ENCODE measurements at places on chromosomes 13 and 19.

DNA sequence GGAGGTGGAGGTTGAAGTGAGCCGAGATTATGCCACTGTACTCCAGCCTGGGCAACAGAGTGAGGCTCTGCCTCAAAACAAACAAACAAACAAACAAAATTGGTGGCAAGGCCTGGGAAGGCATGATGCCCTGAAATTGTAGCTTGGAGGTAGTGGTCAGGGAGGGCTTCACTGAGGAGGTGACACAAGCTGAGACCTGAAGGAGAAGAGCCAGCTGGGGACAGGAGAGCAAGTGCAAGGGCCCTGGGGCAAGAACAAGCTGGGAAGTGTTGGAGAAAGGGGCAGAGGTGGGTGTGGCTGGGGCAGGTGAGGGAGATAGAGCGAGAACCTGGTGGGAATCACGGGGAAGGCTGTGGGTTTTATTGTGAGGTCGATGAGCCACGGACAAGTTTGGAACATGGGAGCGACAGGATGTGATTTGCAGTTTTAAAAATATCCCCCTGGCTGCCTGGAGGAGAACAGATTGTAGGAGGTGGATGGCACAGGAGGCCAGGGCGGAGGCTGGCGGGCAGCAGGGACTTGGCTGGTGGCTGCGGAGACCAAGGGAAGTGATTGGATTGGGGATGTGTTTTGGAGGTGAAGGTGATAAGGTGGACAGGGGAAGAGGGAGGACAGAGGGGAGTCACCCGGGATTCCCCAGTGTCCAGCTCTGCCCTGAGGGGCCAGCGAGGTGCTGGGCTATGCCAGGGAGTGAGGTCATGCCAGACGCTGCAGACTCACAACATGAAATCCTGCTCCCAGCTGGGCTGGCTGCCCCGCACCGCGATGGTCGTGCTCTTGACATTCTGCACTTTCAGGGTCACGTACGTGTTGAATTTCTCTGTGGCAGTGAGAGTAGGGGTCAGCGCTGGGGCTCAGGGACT, 14.0 kb downstream of the UNC13A start:
- DNase-seq, result no peak

- no peak for DNase-seq
Measured at GRCh38 chr19:41401483-41401882, 3.9 kb downstream of the BCKDHA start.

- DNase-seq, result peak; percentile 40
Measured at GRCh38 chr13:80361883-80362327, 21.0 kb upstream of the SPRY2 start.

DNA sequence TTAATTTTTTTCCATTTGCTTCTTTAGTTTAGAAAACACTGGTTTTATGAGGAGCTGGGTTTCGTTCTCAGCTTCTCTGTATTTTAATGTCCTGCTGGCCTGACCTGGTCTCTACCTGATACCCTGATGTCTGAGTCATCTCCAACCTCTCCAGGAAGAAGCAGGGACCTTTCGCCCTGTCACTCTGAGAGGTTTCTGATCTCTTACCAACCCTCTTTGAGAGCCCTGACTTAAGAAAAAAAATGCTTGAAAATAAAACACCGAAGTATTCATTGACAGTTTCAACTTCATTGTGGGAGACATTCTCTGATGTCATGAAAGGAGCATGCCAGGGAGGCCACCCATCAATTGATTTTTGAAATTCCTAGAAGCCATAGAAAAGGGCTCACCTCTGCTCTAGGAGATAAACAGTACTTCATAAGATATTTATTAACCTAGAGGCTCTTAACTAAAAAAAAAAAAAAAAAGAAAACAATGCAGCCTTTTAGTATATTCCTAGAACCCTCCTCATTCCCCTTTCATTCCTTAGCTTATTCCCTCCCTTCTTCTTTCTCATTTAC, 234.8 kb downstream of the ENOX1 start:
- peak; percentile 42 for DNase-seq

- no peak for DNase-seq
Measured at GRCh38 chr19:51751655-51752054, at the start of gene FPR1. Gene FPR1, minus strand, starts transcription at chr19:51751878. Its CDS starts 4,884 bp downstream, at chr19:51746994.

DNA sequence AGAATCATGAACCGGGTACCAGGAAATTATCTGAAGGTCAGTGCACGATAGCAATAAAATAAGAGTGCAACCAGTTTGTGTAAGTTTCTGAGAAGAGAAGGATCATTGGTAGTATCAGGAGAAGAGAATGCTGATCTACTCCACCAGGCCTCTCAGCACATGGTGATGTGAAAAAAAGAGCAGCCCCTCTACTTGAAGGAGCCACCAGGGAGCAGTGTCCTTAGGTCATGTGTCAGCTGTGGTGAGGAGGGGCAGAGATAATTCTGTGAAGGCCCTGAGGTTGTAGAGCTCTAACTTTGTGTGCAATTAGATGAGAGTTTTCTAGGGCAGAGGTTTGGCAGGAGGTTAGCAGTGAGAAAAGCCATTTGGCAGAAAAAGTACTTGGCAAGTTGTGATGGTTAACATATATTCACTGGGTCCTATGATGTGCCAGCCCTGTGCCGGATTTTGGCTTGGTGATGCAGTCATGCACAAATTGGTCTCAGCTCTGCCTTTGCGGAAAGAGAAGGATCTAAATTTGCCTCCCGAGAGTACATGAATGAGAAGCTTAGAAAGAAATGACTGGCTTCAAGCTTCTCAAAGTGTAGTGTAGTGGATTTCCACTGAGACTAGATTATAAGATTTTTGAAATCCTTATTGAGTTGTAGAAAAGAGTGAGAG, 19.2 kb upstream of the ZC3H13 start:
- no peak for DNase-seq

DNA sequence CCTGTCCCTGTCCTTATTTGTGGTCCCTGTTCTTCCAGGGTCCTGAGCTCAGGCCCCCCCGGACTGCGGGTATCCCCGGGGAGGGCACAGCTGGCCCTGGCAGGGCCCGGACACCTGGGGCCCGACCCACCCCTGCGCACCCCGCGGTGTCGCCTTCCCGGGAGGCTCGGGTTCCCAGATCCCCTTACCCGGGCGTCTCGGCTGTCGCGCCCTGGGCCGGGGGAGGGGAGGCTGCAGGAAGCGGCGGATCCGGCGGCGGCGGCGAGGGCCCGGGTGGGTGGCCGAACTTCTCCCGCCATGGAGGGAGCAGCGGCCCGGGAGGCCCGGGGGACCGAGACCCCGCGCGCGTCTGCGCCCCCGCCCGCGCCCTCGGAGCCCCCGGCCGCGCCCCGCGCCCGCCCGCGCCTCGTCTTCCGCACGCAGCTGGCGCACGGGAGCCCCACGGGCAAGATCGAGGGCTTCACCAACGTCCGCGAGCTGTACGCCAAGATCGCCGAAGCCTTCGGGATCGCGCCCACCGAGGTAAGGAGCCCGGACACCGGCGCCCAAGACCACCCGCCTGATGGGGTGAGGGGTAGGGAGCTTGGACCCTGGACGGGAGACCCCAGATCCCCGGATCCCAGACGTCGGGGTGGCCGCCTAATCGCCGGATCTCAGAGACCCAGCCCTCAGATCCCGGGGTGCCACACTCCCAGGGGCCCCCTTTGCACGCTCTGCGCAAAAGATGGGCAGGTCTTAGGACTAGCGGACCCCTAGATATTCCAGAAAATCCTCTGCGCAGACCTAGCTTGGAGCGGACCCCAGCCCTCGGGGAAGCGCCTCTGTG, at the start of gene GIPC3:
Gene GIPC3, plus strand, starts transcription at position 178 of the 826 bp plus-strand sequence. Its CDS starts 120 bp downstream, at position 298.
- no peak for DNase-seq

- DNase-seq, result peak; percentile 79
Measured at GRCh38 chr19:10230173-10230860, 814 bp downstream of the S1PR2 start.

DNA sequence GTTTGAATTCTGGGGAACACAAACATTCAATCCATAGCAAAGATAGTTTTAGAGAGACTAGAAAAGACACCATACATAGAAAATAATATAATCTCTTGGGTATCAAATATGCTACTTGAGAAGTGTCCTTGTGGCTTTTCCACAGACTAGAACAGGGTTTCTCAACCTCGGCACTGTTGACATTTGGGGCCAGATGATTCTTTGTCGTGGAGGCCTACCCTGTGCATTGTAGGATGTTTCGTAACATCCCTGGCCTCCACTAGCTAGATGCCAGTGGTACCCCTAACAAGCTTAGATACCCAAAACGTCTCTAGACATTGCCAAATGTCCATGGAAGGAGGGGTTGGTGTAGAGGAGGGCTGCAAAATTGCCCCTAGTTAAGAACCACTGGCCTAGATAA, 2.2 kb upstream of the ESD start:
- no peak for DNase-seq

DNA sequence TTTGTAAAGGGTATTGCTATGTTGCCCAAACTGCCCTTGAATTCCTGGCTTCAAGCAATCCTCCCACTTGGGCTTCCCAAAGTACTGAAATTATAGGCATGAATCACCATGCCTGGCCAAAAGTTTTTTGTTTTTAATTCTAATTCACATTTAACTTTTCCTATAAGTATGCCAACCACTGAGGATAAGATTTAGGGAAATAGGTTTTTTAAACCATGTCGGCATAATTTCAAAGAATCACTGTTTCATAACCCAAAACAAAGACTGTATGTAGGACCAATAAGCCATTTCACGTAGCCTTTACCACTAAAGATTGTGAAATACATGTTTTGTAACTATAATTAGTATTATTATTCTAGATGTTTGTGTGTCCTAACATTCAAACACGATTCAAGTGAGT, 8.2 kb downstream of the ZDHHC20 start:
- DNase-seq, result no peak

- DNase-seq, result no peak
Measured at GRCh38 chr13:28177877-28178276, 39.5 kb downstream of the PAN3 start.

DNA sequence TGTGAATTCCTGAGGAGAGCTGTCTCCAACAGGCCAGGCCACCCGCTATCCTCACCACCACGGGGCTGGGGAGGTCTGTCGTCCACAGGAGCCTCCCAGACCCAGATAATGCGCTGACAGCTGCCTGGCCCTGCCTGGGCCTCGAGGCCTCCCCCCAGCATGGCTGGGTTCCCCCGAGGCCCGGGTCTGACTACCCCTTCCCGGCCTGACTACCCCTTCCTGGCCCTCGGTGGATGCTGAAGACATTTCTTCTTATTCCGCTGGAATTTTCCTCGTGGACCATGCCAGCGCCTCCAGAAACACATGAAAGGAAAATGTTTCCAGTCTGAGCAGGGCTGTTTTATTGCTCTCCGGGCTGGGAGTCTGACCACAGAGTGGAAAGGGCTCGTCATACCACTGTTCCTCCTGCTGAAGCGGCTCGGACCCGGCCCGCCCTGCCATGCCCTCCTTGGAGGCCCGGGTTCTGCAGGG, 16.8 kb upstream of the COMP start:
- no peak for DNase-seq

- DNase-seq, result no peak
Measured at GRCh38 chr13:111936267-111936925, 130.6 kb upstream of the SOX1 start.

GRCh38 chr13:23960566-23961156, 63.4 kb upstream of the C1QTNF9B start:
- DNase-seq, result peak; percentile 42

DNA sequence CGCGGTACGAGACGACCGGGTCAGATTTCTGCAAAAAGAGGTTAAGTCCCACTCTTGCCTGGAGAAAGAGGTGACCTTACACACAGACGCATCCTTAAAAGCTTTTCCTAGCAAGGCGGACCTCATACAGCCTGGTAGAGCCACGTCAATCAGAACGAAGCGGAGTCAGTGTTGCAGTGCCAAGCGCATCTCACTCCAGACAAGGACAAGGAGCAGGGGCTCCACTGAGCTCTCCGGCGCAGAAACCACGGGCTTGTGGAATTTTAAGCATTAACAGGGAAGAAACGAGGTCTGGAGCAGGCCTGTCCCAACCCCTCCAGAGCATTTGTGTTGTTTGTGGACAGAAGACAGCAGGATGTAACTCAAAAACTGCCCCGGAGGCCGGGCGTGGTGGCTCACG, 7.1 kb downstream of the EEF2 start:
- DNase-seq, result no peak

GRCh38 chr13:27383104-27383921, 41.1 kb upstream of the GTF3A start:
- DNase-seq, result no peak

DNA sequence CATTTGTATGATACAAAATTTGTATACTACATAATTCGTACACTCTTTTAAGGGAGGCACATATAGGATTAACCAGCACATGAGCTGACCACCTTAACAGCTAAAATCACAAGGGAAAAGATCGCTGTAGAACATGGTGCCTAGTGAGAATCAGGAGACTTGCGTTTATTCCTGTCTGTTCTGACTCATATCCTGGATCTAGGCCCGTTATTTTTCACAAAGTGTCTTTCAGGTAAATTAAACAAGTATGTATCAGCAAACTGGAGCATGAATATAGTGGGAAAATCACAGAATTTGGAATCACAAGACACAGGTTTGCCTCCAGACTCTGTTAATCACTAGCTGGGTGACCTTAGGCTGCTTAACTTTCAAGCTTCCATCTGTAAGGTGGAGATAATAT, 47.5 kb upstream of the ESD start:
- no peak for DNase-seq
